Muscle of arm (tissue), 14 donors: ENCODE measurements at places on chromosomes 6 and 20. TPM values are rescaled to one million over a fixed set of nuclear protein-coding genes. Genes with fewer than 3 reads are reported as not detected.

SIRPD gene
- not detected for polyA plus RNA-seq

PSORS1C1 gene
- 0.62 TPM for polyA plus RNA-seq

ENPP3 gene
- 0.33 TPM for polyA plus RNA-seq

PROKR2 gene
- polyA plus RNA-seq, result not detected

MAS1 gene
- polyA plus RNA-seq, result 0.40 TPM

EYS gene
- polyA plus RNA-seq, result not detected

CDSN gene
- polyA plus RNA-seq, result not detected

MATN4 gene
- 0.39 TPM for polyA plus RNA-seq

VSX1 gene
- polyA plus RNA-seq, result not detected

SIRPB2 gene
- polyA plus RNA-seq, result 2.0 TPM

CALHM4 gene
- polyA plus RNA-seq, result not detected

BIRC7 gene
- polyA plus RNA-seq, result 0.30 TPM

SPATS1 gene
- not detected for polyA plus RNA-seq

SLC13A3 gene
- polyA plus RNA-seq, result not detected

BMP7 gene
- 12.7 TPM for polyA plus RNA-seq

OR2H1 gene
- not detected for polyA plus RNA-seq

GRIK2 gene
- polyA plus RNA-seq, result 1.7 TPM

RBPJL gene
- not detected for polyA plus RNA-seq

SOX18 gene
- polyA plus RNA-seq, result 6.9 TPM

TAGAP gene
- polyA plus RNA-seq, result not detected

PAK5 gene
- 0.17 TPM for polyA plus RNA-seq
